ENCODE measurements at places on chromosomes 5 and 9. TPM values are rescaled to one million over a fixed set of nuclear protein-coding genes. Genes with fewer than 3 reads are reported as not detected.

DNA sequence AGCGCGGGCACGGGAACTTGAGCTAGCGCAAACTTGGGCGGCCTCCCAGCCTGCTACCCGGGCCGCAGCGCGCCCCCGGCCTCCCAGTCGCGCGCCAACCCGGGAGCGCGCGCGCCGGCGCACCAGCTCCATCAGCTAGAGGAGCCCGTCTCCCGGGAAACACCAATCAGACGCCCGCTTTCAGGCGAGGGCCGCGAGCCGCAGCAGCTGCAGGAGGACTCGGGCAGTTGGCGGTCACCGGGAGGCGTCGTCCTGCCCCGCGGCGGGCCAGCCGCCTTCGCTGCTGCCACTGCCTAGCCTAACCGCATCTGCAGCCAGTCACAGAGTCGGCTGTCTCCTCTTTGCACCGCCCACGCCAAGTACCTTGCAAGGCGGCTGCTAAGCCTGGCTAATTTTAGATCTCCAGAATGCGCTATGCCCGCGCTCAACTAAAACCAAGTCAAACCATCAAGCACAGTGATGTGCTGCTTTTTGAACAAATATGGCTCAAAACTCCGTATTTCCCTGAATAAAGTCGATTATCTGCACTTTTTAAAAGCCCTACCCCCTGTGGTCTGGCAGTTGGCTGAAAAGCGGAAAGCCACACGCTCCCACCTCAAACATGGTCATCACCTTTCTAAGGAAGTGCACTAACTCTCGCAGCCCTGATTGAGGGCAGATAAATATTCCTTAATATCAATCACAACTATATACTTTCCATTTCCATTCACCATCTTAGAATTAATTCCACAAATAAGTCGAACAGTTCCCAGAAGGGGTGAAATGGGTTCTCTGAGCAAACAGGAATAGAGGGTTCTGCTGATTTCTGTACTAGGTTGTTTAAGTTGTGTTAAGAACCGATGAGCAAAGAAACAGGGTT, 221.8 kb downstream of the MEF2C start:
- H3K36me3 ChIP-seq = no peaks in the 10 kb centered on the region
- peak overlapping the region; percentile 32 for H3K4me3 ChIP-seq
- peaks cover 44% of the 10 kb centered on the region for H3K27me3 ChIP-seq
- no peak overlapping the region for H3K27ac ChIP-seq
- H3K4me1 ChIP-seq = peaks cover 16% of the 10 kb centered on the region
- peak; percentile 85 for DNase-seq

- DNase-seq = peak; percentile 37
- H3K4me3 ChIP-seq = no peak overlapping the region
- no peak overlapping the region for H3K27ac ChIP-seq
- H3K27me3 ChIP-seq = no peaks in the 10 kb centered on the region
- H3K4me1 ChIP-seq = peaks cover 15% of the 10 kb centered on the region
- H3K36me3 ChIP-seq = no peaks in the 10 kb centered on the region
These were observed 270.4 kb downstream of the ENC1 start for GRCh38 chr5:74370168-74370567.

- H3K4me1 ChIP-seq = peaks cover 5% of the 10 kb centered on the region
- DNase-seq = peak; percentile 69
- no peaks in the 10 kb centered on the region for H3K27me3 ChIP-seq
- no peaks in the 10 kb centered on the region for H3K36me3 ChIP-seq
- no peak overlapping the region for H3K4me3 ChIP-seq
- no peak overlapping the region for H3K27ac ChIP-seq
These were observed 475.7 kb upstream of the TNC start for GRCh38 chr9:115593587-115594091.

The FGF18 gene
- 27.8 TPM for total RNA-seq

The PRELID2 gene
- 20.1 TPM for total RNA-seq

Measured in muscle of leg (tissue), 16 donors.